ENCODE measurements at places on chromosomes 1 and 21.

DNA sequence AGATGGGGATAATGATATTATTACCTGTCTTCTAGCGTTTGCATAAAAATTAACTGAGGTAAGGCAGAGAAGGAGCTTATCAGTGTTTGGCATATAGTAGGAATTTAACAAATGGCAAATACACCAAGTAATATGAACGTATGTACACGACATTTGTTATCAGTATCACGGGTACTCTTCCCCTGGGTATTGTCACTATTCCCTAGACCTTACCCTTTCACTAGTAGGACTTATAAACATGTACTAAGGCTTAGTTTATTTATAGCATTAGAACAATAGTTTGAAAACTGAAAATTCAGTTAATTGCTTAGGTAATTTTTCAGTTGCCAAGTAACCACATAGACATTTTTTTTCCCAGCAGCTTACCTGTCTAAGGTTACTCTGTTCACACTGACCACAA is 187.0 kb downstream of the KCTD3 start:
- no peak for DNase-seq

- no peak for DNase-seq
These were observed 91.3 kb downstream of the RIPK4 start for GRCh38 chr21:41675574-41675973.

- DNase-seq: no peak
These were observed 70.4 kb upstream of the LYST start for GRCh38 chr1:235937123-235937522.

GRCh38 chr1:145884675-145885074 is 991 bp downstream of the ANKRD35 start:
- DNase-seq: no peak

GRCh38 chr1:4963251-4963650 is 308.8 kb downstream of the AJAP1 start:
- DNase-seq: no peak

DNA sequence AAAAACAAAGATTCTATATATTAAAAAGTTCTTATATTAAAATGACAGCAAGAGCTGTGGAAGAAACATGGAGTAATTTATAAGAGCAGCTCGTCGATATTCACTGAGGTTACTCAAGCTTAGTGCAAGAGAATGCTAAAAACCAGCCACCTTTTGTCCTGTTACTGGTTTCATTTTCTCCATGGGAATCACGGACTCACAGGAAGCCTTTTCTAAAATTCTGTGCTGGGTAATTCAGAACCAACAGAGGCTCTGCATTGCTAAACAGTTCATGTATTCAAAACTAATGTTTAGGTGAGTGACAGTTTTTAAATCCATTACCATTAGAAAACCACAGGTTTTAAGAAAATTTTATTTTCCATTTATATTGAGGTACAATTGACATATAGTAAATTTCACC is 147.8 kb upstream of the MAP1LC3C start:
- DNase-seq: no peak

GRCh38 chr1:200619894-200620272 is 668 bp downstream of the KIF14 start:
- no peak for DNase-seq

GRCh38 chr1:56397811-56398231 is 181.5 kb downstream of the PLPP3 start:
- no peak for DNase-seq

GRCh38 chr1:9101510-9102146 is 27.3 kb downstream of the GPR157 start:
- no peak for DNase-seq

GRCh38 chr1:248164031-248164430 is 10.6 kb upstream of the OR2M2 start:
- no peak for DNase-seq

- no peak for DNase-seq
These were observed 44.6 kb downstream of the PDPN start for GRCh38 chr1:13628218-13628617.

DNA sequence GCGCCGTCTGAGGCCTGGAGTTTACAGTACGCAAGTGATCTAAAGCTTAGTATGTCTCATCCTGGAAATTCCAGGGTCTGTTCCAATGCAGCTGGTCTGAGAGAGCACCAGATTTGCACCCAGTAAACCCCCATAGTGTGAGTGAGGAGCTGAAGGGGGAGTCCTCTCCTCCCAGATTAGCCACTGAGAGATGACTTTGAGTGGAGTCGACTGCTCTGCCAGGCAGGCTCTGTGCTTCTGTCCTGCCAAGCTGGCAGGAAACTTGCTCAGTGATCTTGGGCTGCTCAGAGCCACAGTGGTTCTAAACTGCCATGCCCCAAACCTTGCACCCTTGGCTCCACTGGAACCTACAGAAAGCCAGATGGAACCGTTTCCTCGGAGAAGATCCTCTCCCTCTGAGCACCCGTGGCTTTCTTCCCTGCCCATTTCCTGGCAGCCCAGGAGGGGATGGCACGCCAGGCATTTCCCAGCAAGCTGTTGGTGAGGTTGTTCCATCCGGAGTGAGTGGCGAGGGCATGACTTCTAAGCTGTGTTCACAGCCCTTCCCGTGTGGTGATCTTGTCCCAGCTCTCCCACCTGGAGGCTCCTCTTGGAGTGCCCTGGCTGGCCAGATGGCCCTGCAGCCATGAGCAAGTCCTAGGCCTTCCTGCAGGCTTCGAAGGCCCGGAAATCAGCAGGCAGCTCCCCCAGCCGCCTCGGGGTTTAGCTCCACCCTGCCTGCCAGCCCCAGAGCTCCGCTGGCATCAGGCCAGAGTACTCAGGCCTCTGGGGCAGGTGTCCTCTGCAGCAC is 125.9 kb upstream of the VAMP3 start:
- peak; percentile 35 for DNase-seq

- DNase-seq: no peak
These were observed 11.2 kb upstream of the KLHDC7A start for GRCh38 chr1:18469514-18469913.

DNA sequence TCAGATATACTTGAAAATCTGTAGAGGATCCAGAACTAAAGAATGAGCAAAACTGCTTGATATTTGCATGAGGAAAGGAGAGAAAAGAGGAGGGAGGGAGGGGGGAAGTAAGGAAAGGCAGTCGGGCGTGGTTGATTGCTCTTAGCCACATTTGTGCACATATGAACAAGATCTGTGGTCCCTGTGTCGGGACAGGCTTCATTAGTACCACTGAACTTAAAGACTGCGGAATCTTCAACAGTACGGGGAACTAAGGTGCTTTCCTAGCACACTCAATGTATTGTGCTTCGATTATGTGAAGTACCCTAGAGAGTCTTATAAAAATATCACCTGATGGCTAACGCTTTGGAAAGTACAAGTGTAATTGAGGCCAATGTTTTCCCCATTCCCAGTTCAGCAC is 59.9 kb downstream of the ZBTB18 start:
- DNase-seq: no peak

GRCh38 chr1:235073331-235073967 is 55.2 kb downstream of the TOMM20 start:
- DNase-seq: no peak

DNA sequence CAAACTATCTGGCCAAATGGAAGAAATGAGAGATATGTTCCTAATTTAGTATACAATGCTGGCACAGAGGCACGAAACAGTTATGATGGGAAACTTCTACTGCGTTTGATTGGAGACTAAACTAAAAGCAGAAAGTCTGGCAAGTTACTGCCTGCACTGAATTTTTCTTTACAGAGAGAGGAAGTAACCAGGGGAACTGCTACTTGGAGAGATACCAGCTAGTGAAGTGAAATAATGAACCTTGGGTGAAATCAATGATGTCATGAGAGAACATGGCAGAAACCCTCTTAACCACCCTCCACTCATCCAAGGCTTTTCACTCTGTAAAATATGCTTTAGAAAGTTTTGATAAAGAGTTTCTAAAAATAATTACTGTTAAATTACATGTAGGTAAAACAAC is 29.3 kb downstream of the NIBAN1 start:
- DNase-seq: no peak

DNA sequence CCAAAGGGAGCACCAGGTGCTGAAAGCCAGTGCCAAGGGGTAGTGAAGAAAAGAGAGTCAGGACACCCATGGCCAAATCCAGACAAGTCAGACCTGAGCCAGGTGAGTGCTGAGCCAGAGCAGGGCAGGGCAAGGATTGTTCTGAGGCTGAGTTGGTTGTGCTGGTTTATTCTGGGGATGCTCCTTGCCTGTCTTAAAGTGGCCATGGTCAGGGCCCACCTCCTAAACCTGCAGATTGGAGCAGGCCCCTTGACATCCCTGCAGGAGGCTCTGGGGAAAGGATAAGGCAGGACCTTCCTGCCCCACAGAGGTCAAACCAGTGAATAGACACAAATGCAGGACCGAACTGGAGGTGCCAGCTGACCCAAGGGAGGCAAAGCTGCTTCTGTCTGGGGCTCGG is 138.4 kb downstream of the HIVEP3 start:
- no peak for DNase-seq

GRCh38 chr1:31181515-31182343 is 58.0 kb downstream of the NKAIN1 start:
- DNase-seq: peak; percentile 4

DNA sequence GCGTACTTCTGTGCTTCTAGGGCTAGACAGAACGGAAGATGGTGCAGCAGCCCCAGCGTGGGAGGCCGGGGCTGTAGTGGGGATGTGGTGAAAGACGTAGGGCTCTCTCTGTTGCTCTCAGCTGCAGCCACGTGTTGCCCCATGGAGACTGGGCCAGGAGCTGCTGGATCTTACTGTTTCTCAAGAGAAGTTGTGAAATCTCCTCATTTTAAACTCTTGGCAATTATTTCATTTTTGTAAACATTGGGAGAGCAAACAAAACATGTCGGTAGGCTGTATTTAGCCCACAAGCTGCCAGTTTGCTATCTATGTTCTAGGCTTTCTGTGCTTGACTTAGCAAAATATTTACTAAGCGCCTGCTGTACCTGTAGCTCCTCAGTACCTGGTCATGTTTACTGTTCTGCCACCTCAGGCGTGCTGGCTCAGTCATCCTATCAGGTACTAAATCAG is 15.9 kb upstream of the ELOA start:
- DNase-seq: no peak

GRCh38 chr1:86825319-86825718 is 88.6 kb downstream of the SELENOF start:
- no peak for DNase-seq

GRCh38 chr1:151843398-151843797 is 3.8 kb upstream of the C2CD4D start:
- DNase-seq: no peak

- DNase-seq: no peak
These were observed 47.7 kb downstream of the BRINP3 start for GRCh38 chr1:190429932-190430331.

- no peak for DNase-seq
These were observed 284.4 kb downstream of the LRRC7 start for GRCh38 chr1:69852151-69852550.

- no peak for DNase-seq
These were observed 15.6 kb downstream of the LRRC8D start for GRCh38 chr1:89836252-89837035.

- DNase-seq: no peak
These were observed 12.5 kb upstream of the SARS1 start for GRCh38 chr1:109201123-109201703.

DNA sequence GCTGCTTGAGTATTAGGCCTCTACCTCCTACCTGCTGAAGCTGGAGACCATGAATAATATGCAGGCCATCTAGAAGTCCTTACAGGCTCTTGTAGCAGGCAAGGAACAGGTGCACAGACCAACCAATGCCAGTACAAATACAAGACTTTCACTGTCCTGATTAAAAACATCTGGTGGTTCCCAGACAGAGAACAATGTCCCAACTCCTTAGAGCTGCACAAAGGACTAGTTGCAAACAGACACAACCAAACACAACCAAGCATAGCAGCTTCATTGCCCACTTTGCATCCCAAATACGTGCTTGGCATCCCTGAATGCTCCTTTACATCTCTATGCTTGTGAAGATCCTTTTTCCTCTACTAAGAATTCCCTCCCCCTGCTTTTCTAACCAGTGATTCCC is 98.1 kb upstream of the CXADR start:
- no peak for DNase-seq

DNA sequence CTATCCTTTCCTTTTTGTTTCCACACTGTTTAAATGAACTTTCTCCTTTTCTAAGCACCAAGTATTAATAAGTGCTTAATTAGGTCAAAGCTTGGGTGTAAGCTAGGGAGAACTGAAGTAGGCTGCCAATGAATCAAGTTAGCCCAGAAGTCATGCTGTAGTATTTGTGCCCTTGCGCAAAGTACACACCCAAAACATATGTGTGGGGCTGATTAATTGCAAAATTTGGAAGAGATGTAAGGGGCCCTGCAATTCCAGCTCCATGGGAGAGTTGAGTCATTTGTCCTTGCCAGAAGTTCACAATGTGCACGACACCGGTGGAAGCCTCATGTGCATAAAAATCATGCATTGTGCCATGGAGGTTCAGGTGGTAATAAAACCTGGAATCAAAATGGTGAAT is 18.6 kb upstream of the NTNG1 start:
- no peak for DNase-seq

- DNase-seq: no peak
These were observed 161.1 kb upstream of the DUSP10 start for GRCh38 chr1:221902961-221903360.

DNA sequence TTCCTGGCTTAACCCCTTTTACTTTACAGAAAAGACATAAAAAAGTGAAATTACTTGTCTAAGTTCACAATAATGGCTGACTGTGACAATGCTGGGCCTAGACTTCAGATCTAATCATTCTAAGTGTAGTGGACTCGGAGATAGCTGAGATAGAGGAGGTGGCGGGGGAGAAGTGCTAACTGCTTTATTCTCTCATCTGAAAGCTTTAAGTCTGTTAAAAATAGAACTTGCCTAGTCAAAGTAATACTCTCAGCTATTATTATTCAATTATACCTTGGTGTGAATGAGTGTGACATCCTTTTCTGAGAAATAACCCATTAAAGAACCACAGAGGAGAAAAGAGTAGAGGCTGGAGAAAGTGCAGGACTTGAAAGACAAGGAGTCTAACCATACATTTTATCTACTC is 96.1 kb upstream of the OLIG2 start:
- no peak for DNase-seq

DNA sequence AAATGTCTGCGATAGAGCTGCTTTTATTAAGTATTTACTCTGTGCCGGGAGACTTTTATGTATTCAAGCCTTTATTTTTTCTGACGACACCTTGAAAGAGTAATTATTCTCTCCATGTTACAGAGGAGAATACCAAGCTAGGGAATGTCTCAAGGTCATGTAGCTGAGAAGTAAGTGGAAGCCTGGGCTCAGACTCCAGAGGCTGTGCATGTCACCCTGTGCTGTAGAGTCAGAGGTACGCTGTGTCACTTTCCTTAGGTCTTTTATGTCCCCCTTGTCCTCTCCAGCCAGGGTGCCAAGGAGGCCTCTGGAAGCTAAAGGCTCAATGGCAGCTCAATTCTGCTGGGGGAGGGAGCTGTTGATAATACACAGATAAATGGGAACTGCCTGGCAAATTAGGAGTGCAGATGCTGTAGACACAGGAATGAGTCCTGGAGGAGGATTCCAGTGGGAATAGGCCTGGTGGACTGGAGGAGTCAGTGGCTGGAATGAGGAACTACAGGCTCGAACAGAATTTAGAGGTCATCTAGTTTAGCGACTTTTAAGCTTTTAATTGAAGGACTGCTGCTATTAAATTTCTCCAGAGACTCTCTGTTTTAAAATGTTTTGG is 9.3 kb upstream of the IL19 start:
- no peak for DNase-seq

All from NCI-H748 treated with DMSO at 0.1 percent for 48 hours (cell line).